ENCODE measurements at places on chromosomes 11 and 22.

GRCh38 chr11:84061726-84062125, 775.6 kb upstream of the CCDC90B start:
- DNase-seq: no peak

DNA sequence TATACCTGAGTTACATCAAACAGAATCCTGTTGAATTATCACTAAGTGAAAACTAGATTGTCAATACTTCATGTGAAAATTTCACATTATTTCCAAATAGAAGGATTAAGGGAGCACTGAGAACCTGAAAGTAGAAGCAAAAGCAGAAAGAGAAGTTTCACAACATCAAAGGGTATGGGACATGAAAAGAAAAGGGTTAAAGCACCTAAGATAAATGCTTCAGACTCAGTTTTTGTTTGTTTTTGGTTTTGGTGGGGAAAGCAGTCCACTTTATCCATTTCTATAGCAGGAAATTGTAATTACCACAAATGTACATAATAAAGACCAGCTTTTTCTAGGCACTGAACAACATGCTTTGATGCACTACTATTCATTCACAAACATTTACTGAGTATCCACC, 1069.7 kb upstream of the CCDC90B start:
- no peak for DNase-seq

- DNase-seq: no peak
Observed at GRCh38 chr11:121671283-121672168, 218.8 kb upstream of the SORL1-AS1 start.

GRCh38 chr22:17896586-17896985, 122.3 kb upstream of the BID start:
- DNase-seq: no peak

GRCh38 chr11:131656839-131657211, 286.4 kb downstream of the NTM start:
- DNase-seq: no peak

All from stimulated activated naive CD8-positive, alpha-beta T cell treated with anti-CD3 and anti-CD28 coated beads, Interleukin-15, Interleukin-2, amounts not matched to agents 100 U/mL and 50 U/mL, for 24 hours (primary cell).